Naive thymus-derived CD4-positive, alpha-beta T cell (primary cell): ENCODE measurements at places on chromosomes 3 and 15. TPM values are rescaled to one million over a fixed set of nuclear protein-coding genes. Genes with fewer than 3 reads are reported as not detected.

The STRIT1 gene
- not detected for polyA plus RNA-seq

The SOX2 gene
- polyA plus RNA-seq: not detected

The NR2E3 gene
- polyA plus RNA-seq: not detected

The FSTL1 gene
- polyA plus RNA-seq: not detected

GRCh38 chr3:37479981-37480380 is 305.6 kb upstream of the LRRFIP2 start:
- H3K27me3 ChIP-seq: no peaks in the 10 kb centered on the region
- no peaks in the 10 kb centered on the region for H3K36me3 ChIP-seq
- no peak overlapping the region for H3K27ac ChIP-seq
- DNase-seq: no peak
- H3K4me1 ChIP-seq: no peaks in the 10 kb centered on the region
- H3K4me3 ChIP-seq: no peak overlapping the region

DNA sequence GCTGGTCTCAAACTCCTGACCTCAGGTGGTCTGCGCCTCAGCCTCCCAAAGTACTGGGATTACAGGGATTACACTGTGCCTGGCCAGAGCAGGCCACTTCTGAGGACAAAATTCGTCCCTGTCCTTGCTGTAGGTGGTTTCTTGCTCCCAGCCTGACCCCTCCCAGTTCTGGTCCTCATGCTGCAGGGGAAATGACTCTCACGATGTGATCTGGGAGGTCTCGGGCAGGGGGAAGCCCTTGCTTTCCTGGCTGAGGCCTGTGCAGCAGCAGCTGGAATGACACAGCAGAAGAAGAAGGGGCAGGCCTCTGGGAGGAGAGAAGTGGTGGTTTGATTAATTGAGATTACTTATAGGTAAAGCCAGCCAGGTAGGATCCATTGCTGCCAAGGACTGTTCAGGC is 39.3 kb downstream of the MEGF11 start:
- H3K27me3 ChIP-seq: no peaks in the 10 kb centered on the region
- no peak for DNase-seq
- no peak overlapping the region for H3K4me3 ChIP-seq
- no peaks in the 10 kb centered on the region for H3K36me3 ChIP-seq
- no peak overlapping the region for H3K27ac ChIP-seq

GRCh38 chr3:64103131-64103530 is 79.8 kb upstream of the PSMD6 start:
- H3K4me3 ChIP-seq: no peak overlapping the region
- H3K4me1 ChIP-seq: no peaks in the 10 kb centered on the region
- no peaks in the 10 kb centered on the region for H3K27me3 ChIP-seq

The SEMA3G gene
- not detected for polyA plus RNA-seq

GRCh38 chr3:101063401-101063800 is 70.2 kb upstream of the ABI3BP start:
- H3K27ac ChIP-seq: no peak overlapping the region
- H3K36me3 ChIP-seq: no peaks in the 10 kb centered on the region
- H3K4me3 ChIP-seq: no peak overlapping the region
- no peak for DNase-seq
- H3K4me1 ChIP-seq: no peaks in the 10 kb centered on the region

GRCh38 chr15:55993804-55994560 is 570 bp upstream of the NEDD4 start:
- no peaks in the 10 kb centered on the region for H3K36me3 ChIP-seq
- H3K27ac ChIP-seq: no peak overlapping the region
- no peak for DNase-seq
- H3K4me1 ChIP-seq: no peaks in the 10 kb centered on the region
- H3K27me3 ChIP-seq: no peaks in the 10 kb centered on the region
- H3K4me3 ChIP-seq: peak overlapping the region; percentile 55

DNA sequence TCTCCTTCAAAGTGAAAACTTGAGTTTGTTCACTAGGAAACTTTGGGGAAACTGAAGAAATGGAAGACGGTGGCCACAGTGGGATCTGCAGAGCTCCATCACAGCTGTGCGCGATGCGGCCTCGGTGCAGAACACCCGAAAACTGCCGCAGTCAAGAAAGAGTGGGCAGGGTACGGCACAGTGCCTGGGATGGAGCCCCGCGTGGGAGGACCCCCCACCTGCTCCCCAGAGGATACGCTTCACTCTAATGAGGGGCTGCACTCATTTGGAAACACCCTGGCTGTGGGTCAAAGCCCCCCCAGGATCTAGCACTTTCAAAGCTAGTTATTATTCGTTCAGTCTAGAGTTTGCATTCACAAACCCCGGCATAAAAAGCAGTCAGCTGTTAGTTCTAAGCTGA is 9.5 kb downstream of the ADAMTS17 start:
- H3K27ac ChIP-seq: no peak overlapping the region
- no peaks in the 10 kb centered on the region for H3K36me3 ChIP-seq
- no peak for DNase-seq

DNA sequence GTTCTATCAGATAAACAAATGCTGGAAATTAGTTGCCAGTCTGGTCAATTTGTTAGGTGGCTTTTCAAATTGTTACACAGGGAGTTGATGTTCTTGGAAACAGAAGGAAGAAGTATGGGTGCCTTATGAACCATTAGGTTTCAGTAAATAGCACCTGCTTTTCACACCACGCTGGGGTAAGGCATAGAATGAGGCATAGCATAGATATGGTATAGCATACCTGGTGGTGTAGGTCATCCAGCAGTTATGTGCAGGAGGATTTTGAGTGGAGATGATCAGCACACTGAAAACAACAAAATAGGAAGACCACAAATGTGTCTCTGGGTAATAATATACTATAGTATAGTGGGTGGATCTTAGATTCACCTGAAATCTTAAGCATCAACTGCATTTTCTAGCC is 121.4 kb downstream of the GMPS start:
- H3K4me3 ChIP-seq: no peak overlapping the region
- H3K27ac ChIP-seq: no peak overlapping the region
- H3K27me3 ChIP-seq: no peaks in the 10 kb centered on the region

GRCh38 chr3:134312072-134312872 is 61.6 kb upstream of the RYK start:
- no peak overlapping the region for H3K27ac ChIP-seq
- no peaks in the 10 kb centered on the region for H3K27me3 ChIP-seq
- H3K4me1 ChIP-seq: no peaks in the 10 kb centered on the region
- no peaks in the 10 kb centered on the region for H3K36me3 ChIP-seq
- H3K4me3 ChIP-seq: no peak overlapping the region
- no peak for DNase-seq

DNA sequence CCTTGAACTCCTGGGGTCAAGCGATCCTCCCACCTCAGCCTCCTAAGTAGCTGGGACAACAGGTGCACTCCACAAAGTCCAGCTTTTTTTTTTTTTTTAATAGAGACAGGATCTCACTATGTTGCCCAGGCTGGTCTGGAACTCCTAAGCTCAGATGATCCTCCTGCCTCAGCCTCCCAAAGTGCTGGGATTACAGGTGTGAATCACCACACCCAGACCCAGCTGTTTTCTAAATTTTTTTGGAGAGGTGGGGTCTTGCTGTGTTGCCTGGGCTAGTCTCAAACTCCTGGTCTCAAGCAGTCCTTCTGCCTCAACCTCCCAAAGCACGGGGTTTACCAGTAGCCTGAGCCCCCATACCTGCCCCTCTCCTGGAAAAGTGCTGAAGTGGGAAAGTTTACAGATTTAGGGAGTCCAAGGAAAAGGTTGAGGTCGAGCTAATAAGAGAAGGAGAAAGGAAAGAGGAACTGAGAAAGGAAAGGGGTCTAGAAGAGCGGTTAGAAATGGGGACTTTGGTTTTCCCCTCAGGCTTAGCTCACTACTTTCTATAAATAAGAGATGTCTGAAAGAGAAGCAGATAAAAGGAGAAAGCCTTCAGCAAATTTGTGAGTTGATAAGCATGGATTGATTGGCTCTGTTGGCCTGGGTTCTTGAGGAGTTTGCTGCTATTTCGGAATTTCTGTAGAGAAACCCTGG is 23.6 kb downstream of the UBE2E1 start:
- H3K27me3 ChIP-seq: no peaks in the 10 kb centered on the region
- no peak overlapping the region for H3K4me3 ChIP-seq
- DNase-seq: no peak

The SYNPR gene
- not detected for polyA plus RNA-seq

The SLC15A2 gene
- polyA plus RNA-seq: 0.46 TPM

DNA sequence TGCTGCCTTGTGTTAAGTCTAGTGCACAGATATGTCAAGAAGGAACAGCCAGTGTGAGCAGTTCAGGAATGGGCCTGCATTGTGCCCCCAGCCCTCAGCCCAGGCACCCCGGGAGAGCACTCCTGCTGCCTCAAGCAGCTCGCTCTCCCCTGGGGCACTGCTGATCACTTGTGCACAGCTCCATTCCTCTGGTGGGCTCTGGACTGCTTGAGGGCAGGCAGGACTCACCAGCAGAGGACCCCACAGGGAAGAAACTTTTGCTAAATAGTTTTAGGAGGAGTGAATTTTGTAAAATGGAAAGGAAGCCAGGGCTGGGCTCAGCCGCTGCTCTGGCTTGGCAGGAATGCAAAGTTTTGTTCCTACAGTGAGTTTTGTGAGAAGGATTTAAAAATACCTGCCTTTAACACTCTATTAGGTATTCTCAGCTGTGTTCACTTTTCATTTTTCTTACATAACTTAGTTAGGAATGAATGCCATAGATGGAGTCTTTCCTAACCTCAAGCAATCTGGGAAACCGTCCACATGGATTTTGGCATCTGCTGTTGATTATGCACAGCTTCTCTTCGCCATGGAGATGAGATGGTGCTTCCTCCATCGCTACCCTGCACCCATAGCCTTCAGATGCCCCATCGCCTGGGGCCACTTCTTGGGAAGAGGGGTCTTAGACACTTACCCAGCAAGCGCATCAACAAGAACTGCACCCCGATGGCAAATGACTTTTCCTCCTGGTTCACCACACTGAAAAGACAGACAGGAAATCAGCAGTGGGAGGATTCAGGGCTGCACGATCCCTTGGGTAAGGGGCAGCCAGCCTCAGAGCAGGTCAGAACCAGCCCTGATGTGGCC is 42.3 kb upstream of the RAB6B start:
- no peaks in the 10 kb centered on the region for H3K4me1 ChIP-seq
- no peak overlapping the region for H3K4me3 ChIP-seq
- peaks cover 2% of the 10 kb centered on the region for H3K27me3 ChIP-seq
- no peak overlapping the region for H3K27ac ChIP-seq
- H3K36me3 ChIP-seq: no peaks in the 10 kb centered on the region
- DNase-seq: no peak

The AADACL2 gene
- polyA plus RNA-seq: not detected

GRCh38 chr3:151556596-151556995 is 95.7 kb upstream of the IGSF10 start:
- no peak for DNase-seq
- H3K27me3 ChIP-seq: no peaks in the 10 kb centered on the region
- no peaks in the 10 kb centered on the region for H3K4me1 ChIP-seq
- H3K27ac ChIP-seq: no peak overlapping the region
- H3K36me3 ChIP-seq: no peaks in the 10 kb centered on the region

GRCh38 chr15:93017526-93017925 is 71.5 kb downstream of the RGMA start:
- H3K4me1 ChIP-seq: peaks cover 5% of the 10 kb centered on the region
- no peak for DNase-seq
- no peak overlapping the region for H3K27ac ChIP-seq

GRCh38 chr3:128521715-128522114 is 28.7 kb upstream of the GATA2 start:
- no peaks in the 10 kb centered on the region for H3K36me3 ChIP-seq
- DNase-seq: no peak
- no peaks in the 10 kb centered on the region for H3K27me3 ChIP-seq
- no peaks in the 10 kb centered on the region for H3K4me1 ChIP-seq
- H3K27ac ChIP-seq: no peak overlapping the region
- H3K4me3 ChIP-seq: no peak overlapping the region

The ECE2 gene
- polyA plus RNA-seq: not detected

The VEPH1 gene
- polyA plus RNA-seq: not detected

- H3K27ac ChIP-seq: no peak overlapping the region
- H3K4me1 ChIP-seq: peaks cover 8% of the 10 kb centered on the region
- no peaks in the 10 kb centered on the region for H3K27me3 ChIP-seq
- H3K36me3 ChIP-seq: no peaks in the 10 kb centered on the region
Observed at GRCh38 chr3:46368569-46368968, 2.2 kb upstream of the CCR5 start.

DNA sequence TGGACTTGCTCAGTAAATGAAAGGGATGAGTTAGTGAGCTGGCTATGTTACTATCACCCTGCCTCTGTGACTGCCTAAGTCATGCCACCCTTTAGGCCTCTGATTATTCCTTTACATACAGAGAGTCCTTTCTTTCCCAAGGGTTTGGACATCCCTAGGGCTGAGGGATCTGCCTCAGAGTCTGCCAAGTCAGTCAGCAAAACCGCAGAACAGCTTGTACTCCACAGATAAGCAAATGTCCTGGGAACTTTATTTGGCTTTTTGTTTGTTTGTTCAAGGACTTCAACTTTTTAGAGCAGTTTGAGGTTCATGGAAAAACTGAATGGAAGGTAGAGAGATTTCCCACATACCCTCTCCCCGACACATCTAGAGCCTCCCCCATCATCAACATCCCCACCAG is 82.6 kb upstream of the TRIM42 start:
- no peak overlapping the region for H3K4me3 ChIP-seq
- no peaks in the 10 kb centered on the region for H3K4me1 ChIP-seq
- no peaks in the 10 kb centered on the region for H3K27me3 ChIP-seq
